WTC11 (cell line): ENCODE measurements at places on chromosomes 5 and 9.

GRCh38 chr9:115013998-115014397 lies 83.6 kb upstream of the TNFSF8 start:
- DNase-seq = peak; percentile 72

DNA sequence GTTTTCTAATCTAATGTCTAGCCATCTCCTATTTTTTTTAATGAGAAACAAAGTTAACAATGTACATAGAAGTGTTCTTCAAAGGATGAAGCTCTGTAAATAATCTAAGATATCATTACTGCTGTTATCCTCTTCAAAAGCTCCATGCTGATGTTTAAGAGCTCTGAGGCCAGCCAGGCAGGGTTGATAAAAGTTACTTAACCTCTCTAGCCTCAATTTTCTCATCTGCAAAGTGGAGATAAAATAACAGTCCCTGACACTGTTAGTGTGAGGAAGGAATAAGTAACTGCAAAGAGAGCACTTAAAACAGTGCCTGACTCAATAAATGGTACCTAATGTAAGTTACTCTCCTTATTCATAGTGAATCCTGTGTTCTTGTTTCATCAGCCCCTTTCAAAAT lies 60.1 kb downstream of the LHFPL2 start:
- DNase-seq = no peak

DNA sequence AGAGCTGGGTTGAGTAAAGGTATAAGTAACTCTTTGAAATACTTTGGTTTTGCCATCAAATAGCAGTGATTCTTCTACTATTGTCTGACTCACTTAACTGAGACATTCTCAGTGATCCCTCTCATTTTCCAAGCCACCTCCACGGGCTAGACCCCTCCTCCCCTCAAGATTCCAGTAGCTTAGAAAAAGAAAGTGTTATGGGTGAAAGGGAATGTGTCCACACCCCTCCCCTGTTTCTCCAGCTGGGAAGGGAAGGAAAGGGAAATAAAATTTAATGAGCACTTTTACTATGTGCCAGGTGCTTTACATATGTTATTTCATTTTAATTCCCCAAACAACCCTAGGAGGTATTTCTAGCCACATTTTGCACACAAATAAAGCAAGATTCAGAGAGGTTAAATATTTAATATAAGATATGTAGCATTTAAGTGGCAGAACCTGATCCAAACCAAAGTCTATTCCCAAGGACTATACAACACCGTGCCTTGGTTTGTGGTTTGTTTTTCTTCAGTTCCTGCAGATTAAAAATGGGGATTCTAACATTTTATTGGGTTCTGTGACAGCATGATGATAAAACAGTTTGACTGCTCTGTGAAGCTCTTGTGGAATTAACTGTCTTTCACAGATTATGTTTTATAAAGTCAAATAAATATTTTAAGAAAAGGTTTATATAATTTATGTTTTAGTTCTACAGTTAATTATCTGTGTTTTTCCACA lies 135.9 kb downstream of the ZSWIM6 start:
- no peak for DNase-seq

- no peak for DNase-seq
These were observed 152.4 kb downstream of the BRINP1 start for GRCh38 chr9:119216651-119217331.
